ENCODE measurements at places on chromosomes 12 and 14.
A peak's percentile ranks its signal among the peaks of the same experiment; 100 is the strongest.

GRCh38 chr12:75932241-75932640 is 99.3 kb downstream of the PHLDA1 start:
- DNase-seq = no peak

GRCh38 chr14:33068626-33069025 is 129.9 kb downstream of the NPAS3 start:
- no peak for DNase-seq

DNA sequence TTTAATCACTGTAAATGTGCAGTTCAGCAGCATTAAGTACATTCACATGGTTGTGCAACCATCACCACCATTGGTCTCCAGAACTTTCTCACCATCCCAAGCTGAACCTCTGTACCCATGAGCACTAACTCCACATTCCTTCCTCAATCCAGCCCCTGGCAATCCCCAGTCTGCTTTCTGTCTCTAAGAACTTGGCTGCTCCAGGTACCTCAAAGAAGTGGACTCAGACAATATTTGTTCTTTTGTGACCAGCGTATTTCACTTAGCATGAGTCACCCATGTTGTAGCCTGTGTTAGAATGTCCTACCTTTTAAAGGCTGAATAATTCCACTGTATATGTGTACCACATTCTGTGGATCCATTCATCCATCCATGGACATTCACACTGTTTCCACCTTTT is 64.6 kb downstream of the SLC24A4 start:
- no peak for DNase-seq

DNA sequence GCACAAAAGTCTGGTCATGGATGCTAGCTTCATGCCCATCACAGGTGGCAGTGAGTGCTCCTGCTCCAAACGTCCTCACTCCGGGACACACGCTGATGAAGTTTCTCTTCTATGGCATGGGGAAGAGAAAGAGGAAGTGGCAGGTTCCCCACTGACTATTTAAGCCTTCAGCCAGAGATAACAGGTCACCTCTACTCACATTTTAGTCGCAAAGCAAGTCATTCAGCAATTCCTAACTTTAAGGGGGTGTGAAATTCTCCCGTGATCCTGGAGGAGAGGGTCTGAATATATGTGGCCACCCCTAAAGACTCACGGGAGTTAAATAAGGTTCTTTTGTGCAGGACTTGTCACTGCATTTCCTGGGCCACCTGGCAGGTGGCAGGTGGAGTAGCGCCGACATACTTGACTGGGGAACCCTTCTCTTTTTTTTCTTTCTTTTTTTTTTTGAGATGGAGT is 18.8 kb upstream of the RCOR1 start:
- no peak for DNase-seq

GRCh38 chr12:86233126-86233525 is 23.1 kb downstream of the MGAT4C start:
- DNase-seq = no peak

DNA sequence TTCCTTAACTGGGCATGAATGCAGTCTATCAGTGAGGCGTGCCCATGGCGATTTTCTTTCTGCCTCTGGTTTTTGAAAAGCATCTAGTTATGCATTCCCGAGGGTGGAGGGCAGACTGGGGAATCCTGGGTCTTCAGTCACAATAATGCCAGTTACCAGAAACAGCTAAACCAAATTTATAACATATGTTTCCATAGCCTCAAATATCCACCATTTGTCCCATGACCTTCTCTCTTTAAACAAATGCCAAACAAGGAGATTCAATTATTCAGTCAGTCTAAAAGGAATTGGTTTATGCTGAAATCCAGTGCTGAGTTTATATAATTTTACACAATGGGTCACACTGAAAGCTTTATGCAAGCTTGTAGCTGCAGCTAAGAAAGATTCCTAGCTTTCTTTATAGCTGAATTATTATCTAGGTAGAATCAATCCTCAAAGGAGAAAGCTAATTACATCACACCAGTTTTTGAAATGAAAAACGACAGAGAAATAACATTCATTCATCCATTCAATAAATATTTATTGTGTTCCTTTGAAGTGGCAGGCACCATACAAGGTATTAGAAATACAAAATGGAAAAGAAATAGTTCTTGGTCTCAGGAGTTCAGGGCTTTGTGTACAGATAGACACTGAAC is 131.3 kb upstream of the RAP1B start:
- DNase-seq = peak; percentile 39

DNA sequence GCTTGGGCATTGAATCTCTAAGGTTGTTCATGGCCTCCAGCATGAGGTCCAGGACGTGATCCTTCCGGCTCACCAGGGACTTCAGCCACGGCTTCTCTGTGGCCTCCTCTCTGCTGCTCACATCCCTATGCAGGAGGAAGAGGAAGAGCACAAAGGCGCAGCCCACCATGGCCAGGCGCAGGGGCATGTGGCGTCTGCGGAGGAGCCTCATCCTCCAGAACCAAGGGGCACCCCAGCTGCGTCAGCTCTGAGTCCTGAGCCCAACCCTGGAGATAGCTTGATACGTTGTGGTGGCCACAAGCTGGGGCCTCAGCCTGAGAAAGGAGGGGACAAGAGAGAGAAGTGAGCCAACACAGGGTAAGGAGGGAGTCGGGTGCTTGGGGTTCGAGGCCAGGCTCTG is 11.6 kb downstream of the GALNT6 start:
- DNase-seq = no peak

GRCh38 chr12:62260733-62261683 is 804 bp downstream of the USP15 start:
- DNase-seq = peak; percentile 48

DNA sequence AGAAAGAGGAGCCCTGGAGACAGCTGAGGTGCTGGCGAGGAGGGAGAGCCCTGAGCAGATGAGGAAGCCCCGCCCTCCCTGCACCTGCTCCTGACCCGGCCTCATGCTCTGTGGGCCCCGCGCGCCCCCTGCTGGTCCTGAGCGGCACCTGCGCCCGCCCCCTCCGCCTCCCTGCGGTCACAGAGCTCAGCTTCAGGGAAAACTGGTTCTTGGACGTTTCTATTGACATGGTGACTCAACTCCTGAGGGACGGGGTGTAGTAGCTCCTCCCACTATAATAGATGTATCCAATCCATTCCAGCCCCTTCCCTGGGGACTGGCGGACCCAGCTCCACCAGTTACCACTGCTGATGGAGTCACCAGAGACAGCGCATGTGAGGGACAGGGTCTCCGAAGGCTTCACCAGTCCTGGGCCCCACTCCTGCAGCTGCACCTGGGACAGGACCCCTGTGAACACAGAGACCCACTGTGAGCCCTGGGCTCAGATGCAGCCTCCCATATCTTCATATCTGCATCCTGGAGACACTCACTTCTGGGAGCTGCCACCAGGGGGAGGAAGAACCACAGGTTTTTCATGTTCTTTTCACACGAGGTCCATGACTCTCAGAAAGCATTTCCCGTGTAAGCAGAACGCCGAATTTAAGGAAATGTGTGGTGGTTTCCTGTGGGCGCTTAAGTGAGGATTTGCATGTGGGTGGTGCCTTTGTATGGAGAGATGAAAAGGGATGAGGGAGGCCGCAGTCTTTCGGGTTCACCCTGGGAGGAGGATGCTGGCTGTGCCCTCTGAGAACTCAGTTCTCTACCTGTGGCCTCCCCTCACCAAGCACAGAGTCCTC is 1346.4 kb downstream of the TMEM121 start:
- DNase-seq = peak; percentile 1

DNA sequence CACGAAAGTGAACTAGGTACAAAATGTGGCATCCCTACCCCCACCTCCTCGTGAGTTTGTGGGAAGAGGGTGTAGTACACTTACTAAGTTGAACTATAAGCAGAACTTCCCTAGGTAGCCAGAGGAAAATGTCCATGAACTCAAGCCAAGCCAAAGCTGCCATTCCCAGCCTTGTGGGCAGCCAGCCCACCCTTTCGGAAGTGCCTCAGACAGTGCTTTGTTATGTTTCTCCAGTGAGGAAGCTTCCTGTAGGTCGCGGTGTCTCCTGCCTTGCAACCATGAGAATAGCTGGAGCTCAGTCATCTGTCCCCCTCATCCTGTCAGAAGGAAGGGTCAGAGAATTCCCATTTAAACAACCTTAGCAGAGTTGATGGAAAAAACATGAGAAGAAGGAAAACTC is 266.9 kb downstream of the DUSP6 start:
- DNase-seq = no peak

- DNase-seq = peak; percentile 7
Measured at GRCh38 chr14:99725774-99726537, 41.9 kb downstream of the CYP46A1 start.

DNA sequence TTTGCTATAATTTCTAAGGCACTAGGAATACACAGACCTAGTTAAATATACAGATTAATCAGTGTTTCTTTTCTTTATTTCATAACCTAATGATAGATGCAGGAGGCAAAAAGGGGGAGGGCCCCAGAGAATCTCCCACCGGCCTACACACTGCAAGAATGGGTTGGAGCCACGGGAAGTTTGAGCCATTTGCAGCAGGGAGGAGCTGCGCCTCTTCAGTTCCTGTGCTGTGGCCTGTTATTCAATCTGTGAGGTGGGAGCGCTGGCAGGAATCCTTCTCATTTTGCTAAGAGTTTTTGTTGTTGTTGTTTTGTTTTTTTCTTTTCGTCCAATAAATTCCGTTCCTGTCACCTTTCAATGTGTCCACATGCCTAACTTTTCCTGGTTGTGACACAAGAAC is 251.3 kb upstream of the RPL10L start:
- no peak for DNase-seq

Measured in EL (cell line).